NCI-H2227 treated with DMSO at 0.1 percent for 48 hours (cell line): ENCODE measurements at places on chromosomes 7 and 10.

GRCh38 chr7:101363196-101363733, 590 bp downstream of the COL26A1 start:
- DNase-seq = no peak

DNA sequence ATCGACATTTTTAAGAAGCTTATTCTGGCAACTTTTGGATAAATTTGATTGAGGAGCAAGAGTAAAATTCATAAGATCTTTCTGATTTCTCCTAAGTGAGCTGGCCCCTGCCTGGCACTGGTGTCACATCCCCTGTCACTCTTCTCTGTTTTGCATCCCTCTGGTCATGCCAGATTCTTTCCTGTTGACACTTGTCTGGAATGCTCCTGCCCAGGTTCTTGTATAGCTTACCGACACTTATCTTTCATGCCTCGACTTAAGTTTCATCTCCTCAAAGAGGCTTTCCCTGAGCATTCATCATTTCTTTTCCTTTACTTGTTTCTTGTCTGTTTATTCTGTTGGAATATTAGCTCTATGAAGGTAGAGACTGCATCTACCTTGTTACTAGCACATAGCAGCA, 22.2 kb upstream of the AASS start:
- no peak for DNase-seq

DNA sequence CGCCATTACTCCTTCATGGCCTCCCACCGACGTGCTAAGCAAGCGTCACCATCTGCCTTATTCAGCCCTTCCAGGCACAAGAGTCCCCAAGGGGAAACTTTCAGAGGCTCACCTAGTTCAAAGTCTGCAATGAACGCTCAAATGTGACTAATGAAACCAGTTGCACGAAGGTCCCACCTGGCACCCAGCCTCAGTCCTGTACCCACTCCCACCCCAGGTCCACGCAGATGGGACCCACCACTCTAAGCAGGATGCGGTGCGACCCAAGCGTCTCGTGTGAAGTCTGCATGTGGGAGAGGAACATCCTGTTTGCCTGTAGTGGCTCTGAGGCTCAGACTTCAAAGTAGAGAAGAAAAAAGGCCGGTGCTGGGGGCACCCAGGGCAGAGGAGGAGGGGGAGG, 40.3 kb downstream of the RGS10 start:
- DNase-seq = no peak

DNA sequence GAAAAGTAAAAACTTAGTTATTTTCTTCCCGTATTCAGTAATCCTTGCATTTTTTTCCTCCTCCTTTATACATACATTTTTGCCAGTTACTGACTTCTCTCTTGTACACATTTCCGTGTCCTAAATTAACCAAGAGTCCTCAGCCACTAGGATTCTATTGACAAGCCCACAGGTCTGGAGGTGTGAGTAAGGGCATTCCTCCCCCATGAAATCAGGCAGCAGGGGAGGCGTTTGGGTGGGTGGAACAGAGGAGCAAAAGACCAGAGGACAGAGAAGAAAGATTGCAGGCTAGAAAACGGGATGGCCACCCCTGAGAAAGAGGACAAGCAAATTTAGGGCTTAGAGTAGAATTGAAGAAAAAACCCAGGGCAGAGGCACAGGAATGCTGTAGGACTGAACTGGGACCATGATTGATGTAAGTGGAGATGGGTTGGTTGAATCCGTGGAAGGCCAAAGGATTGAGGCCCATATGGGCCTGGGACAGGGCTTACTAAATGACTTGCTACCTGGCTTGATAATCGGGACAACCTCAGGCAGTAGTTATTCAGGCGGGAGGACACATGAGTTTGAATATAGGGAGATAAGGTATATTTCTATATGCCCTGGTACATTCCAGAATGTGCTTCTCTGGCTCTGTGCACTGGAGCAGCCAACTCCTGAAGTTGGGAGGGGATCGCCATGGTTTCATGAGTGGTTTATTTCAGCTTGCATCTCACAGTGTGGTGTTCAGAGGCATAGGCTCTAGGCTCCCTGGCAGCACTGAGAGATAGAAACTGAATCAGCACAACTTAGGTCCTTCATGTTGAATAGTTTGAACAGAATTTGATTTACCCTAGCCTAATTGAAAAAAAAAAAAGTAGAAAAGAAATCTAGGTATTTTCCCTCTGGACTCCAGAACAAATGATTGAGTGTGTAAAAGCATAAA, 28.0 kb downstream of the IKZF1 start:
- DNase-seq = no peak

DNA sequence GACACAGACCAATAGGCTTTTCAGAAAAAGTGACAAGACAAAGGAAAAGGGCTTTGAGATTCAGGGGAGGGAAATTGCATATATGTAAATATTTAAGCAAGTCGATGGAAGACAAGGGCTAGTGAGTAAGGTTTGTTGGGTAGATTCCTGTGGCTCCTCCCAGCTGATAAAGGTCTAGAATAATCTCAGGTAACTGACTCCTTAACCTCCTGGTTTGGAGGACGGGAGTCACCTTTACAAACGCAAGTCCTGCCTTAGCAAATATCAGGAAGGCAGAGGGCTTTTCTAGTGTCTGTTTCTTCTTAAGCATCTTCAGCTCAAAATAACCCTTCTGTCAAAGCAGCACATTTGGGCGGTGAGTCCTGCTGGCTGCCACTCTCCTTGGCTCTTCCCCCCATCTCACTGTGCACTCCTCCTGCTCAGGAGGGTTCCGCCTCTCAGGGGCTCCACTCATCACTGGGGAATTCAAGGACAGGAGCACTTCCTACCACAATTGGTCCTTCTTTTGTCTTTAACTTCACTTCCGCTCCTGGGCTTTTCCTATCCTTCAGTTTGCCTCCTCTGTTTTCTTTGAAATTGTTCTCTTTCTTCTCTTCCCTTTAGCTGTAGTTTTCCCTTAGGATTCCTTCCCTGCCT, 496.3 kb upstream of the KLF6 start:
- DNase-seq = no peak

GRCh38 chr10:130301021-130301892, 165.1 kb downstream of the GLRX3 start:
- DNase-seq = no peak

DNA sequence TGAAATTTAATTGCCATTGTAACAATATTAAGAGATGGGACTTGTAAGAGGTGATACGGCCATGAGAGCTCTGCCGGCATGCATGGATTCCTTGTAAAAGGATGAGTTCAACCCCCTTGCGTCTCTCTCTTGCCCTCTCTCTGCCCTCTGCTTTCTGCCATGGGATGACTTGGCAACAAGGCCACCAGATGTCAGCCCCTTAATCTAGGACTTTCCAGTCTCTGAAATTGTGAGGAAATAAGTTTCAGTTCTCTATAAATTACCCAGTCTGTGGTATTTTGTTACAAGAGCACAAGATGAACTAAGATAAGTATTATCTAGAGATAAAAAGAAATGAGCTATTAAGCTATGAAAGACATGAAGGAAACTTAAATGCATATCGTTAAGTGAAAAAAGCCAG, 145.7 kb upstream of the AHR start:
- no peak for DNase-seq

DNA sequence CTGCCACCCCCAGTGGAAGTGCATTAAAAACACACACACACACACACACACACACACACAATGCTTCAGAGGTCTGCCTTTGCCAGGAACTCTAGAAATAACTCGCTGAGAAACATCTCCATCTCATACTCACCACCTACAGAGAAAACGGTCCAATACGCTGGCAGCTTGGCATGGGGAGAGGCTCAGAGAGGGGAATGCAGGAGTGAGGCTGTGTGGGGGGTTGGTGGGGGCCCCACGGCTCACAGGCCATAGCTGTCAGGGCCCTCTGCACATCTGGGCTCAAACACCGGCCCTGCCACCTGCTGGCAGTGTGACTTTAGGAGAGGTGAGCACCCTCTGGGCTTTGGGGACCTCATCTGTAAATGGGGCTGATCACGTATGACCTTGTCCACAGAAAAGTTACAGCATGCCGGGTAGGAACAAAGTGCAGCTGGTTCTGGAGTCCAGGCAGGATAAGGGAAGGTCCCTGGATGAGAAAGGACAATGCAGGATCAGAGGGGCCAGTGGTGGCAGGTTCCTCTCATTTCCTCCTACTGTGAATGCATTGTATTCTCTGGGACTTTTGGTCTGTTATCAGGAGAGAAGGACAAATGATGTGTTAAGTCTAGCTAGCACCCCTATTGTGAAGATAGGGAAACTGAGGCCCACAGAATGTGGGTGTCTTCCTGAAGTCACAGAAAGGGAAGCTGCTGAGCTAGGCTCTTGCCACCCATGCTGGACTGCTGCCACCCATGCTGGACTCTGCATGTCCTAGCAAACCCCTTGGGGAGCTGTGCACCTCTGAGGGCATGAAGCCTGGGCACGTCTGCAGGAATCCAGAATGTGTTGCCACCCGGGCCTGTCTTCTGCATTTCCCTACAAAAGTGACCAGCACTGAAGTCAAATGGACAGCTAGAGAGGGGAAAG, 404.6 kb downstream of the RPS24 start:
- DNase-seq = no peak

DNA sequence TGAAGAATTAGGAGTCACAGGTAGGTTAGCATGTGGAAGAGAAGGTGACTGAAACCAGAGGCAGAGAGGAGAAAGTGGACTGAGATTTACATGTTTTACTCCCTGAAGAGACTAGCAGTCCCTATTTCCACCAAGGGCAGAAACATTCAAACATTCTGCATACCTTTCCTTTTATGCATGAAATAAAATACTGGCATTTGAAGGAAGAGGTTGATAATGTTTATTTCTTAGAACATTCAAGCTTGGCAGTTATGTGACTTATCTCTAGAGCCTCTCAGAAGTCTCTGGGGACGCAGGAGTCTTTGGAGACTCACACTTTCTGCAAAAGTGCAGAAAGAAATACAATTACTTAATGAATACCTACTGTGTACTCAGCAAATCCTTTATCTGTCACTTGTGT, 507.1 kb upstream of the C7orf33 start:
- no peak for DNase-seq

GRCh38 chr10:101817337-101818118, 716 bp downstream of the OGA start:
- no peak for DNase-seq

GRCh38 chr10:2920637-2921036, 146.7 kb upstream of the PFKP start:
- DNase-seq = no peak

- DNase-seq = no peak
Observed at GRCh38 chr10:78700413-78700812, 368.4 kb upstream of the ZMIZ1 start.

- no peak for DNase-seq
Observed at GRCh38 chr10:23120001-23120934, 24.9 kb downstream of the MSRB2 start.

- DNase-seq = no peak
Observed at GRCh38 chr10:71743089-71743838, 23.7 kb upstream of the C10orf105 start.

DNA sequence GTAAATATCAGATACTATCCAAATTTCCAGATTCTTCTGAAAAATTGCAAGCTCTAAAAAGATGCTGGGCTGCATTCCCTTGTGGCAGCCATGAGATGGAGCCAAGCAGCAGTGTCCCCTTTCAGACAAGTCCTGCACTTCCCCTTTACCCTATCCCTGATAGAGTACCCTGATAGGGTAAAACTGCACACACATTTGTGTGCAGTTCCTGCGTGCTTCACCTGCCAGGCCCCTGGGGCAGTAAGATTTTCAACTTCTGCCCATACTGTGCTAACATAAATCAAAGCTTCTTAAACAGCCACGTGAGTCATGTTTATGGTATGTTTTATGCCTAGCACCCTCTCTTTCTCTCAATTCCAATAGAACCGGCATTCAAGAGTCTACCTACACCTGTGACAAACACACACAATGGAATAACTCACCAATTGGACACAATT, 52.2 kb downstream of the IFIT5 start:
- DNase-seq = peak; percentile 0

GRCh38 chr7:107934991-107935770, 44.2 kb downstream of the DLD start:
- no peak for DNase-seq

- peak; percentile 44 for DNase-seq
Observed at GRCh38 chr7:33185786-33186185, 56.4 kb downstream of the BBS9 start.

GRCh38 chr7:98231493-98232262, 20.4 kb downstream of the TECPR1 start:
- no peak for DNase-seq
